ENCODE measurements at places on chromosomes 4 and X. TPM values are rescaled to one million over a fixed set of nuclear protein-coding genes. Genes with fewer than 3 reads are reported as not detected.

Gene DCLK2
- 6.9 TPM for polyA plus RNA-seq

Gene DMRTC1B
- polyA plus RNA-seq = 0.34 TPM

Gene ERAS
- 0.16 TPM for polyA plus RNA-seq

Gene BEND2
- 0.05 TPM for polyA plus RNA-seq

Gene GABRE
- polyA plus RNA-seq = 51.0 TPM

- DNase-seq = no peak
Observed at GRCh38 chr4:152938237-152938947, 2.3 kb downstream of the FHDC1 start.

DNA sequence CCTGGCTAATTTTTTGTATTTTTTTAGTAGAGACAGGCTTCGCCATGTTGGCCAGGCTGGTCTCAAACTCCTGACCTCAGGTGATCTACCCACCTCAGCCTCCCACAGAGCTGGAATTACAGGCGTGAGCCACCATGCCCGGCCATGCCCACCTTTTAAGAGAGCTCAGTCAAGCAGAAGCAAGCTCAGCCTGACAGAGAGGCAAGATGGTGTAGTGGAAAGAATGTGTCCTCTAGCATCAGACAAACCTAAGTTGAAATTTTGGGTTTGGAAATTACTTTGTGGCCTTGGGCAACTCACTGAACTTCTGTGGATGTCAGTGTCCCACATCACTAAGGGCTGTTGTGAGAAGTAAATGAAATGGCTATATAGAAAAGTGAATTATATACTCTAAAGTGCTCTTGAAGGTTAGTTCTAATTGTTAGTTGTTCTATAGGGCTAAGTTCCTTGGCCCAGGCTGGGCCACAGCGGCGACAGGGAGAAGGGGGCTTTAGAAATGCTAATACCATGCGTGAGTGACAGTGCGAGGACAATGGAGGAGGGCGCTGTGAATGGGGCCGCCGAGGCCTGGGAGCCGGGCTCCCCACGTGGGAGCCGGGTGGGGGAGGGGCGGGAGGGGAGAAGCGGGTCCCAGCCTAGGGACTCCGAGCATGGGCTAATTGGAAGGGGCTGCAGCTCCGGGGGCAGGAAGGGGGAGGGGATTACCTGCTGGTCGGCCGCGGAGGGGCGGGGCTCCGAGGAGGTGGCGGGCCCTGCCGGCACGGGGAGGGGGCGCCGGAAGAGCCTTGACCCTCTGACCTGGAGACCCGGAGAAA lies 15.6 kb downstream of the PJA1 start:
- no peak for DNase-seq

GRCh38 chr4:124322234-124323065 lies 390.1 kb downstream of the ANKRD50 start:
- DNase-seq = peak; percentile 78

Measured in forelimb muscle (tissue), 1 donor.